ENCODE measurements at places on chromosomes 12 and 14.

- no peak for DNase-seq
Measured at GRCh38 chr14:35504260-35504659, 29.7 kb upstream of the INSM2 start.

GRCh38 chr12:4117386-4118016, 156.1 kb upstream of the CCND2 start:
- DNase-seq: no peak

DNA sequence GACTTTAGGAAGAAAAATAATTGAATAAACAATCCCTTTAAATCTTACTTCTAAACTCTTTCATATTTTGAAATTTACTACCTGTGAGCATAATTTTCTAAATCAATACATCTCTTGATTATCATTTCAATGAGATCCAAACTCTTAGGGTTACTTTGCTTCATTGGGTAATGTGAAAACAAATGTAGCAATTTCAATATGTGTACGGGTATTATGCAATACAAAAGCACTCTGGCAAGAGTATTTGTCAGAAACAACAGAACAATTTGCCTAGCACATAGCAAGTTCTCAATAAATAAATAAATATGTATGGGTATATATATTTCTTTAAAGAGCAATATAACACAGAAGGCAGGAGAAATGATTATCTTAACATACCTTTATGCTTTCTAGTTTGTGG, 77.1 kb downstream of the PLEKHG7 start:
- DNase-seq: no peak

GRCh38 chr12:32435921-32436705, 36.8 kb downstream of the FGD4 start:
- no peak for DNase-seq

DNA sequence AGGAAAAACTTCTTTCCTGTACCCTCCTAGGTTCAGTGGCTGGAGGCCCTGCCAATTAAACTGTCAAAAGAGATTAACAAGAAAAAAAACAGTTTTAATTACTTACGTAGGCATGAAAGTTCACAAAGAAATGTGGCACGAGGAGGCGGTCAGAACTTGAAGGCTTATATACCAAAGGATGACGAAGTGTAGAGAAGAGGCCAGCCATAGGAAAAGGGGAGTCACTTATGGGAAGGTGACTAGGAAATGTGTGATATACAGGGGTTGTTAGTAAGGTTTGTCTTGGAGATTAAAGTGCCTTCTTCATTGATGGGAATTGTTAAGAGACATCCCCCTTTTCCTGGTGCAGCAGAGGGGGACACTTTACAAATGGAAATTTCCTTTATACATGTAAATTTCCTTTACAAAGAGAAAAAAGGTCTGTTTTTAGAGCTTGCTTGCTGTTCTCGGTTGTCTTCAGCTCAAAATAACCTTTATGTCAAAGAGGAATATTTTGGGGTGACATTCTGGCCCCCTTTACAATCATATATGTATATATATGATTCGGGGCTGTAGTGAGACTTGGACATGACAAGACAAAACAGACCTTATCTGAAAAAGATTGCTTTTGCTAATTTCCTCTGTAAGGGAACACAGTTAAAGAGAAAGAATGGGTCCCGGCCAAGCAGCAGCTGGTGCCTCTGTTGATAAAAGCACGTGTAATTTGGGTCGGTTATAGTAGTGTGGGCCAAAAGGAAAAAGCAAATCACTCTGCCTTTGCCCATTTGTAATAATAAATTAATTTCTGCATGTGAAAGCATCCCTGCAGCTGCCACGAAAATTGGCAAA, 38.6 kb downstream of the SYNE2 start:
- DNase-seq: no peak

DNA sequence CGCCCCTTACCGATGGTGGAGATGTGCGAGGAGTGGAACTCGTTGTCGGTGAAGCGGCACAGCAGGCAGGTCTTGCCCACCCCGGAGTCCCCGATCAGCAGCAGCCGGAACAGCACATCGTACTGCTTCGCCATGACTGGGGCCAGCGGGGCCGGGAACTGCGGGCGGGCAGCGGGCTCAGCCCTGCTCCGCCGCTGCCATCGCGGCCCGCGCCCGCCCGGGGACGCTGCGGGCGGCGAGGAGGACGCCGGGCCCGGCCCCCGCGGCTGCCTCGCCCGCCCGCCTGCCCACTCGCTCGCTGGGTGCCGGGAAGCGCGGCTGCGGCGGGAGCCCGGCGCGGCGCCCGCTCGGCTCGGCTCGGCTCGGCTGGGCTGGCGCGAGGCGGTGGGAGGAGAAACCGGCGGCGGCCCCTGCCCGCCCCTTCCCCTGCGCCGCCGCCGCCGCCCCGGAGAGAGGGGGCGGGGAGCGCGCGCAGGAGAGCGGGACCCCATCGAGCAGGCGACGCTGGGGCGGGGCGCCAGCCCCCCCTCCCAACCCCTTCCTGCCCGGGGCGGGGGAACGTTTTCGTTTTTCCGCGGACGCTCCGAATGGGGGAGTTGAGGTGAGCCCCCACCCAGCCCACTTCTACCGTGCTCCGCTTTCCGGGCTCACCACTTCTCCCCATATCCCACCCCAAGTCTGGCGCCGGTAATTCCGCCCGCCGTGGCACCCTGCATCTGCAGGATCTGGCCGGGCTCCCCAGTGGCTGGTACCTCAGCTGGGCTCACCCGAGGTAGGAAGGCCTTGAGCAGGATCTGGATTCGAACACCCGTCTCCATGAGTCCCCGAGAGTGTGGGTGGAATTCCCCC, at the start of gene RAB15:
TSS of gene RAB15 (minus strand) at position 394 of the 849 bp plus-strand sequence. CDS start at position 134, 260 bp downstream.
- peak; percentile 58 for DNase-seq

DNA sequence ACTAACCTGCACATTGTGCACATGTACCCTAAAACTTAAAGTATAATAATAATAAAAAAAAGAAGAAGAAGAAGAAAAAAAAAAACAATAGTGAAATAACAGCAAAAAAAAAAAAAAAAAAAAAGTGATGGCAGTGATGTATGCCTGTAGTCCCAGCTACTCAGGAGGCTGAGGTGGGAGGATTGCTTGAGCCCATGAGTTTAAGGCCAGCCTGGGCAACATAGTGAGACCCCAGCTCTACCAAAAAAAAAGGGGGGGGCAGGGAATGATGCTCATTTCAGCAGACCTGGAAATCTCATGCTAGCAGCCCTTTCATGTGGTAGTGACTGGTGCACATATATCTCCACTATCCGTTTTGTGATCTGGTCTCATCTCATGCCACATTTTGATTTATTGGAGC, 20.8 kb downstream of the TRAFD1 start:
- no peak for DNase-seq

DNA sequence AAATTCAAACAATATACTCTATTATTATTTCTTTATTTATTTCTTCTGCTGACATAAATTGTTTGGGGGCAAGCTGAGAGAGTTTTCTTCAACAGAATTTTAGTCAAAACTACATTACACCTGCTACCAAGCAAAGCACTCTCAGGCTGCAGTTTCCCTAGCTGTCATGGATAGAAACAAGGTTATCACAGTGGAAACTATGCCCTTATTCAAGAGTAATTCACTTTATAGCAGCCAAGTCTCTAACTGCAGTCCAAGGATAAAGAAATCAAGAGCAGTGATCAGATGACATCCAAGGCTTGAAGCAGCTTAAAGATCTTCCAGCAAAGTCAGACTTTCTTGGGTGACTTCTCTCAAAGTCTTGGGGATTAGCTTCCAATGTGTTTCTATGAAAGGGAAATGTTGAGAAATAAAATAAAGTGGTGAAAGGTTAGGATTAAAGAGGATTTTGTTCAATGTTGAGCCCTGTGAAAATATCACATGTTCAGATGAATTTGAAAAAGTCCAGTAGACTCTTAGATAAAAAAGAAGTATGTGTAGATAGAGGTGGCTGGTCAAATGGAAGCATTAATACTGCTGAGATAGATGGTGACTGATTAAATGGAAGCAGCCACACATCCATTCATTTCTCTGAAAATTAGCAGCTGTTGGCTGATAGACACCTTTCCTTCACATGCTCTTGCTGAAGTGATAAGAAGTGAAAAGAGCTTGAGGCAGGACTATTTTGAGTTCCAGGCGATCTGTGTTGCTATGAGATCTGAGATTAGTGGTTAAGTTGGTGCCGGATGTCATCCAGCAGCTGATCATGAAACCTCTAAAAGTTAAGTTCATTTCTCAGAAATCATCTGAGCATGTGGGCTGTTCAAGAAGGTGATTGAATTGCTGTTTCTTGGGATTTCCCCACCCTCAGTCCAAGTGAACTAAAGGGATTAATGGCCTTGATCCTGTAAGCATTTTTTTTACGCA, 257.8 kb upstream of the BTG1 start:
- peak; percentile 75 for DNase-seq

DNA sequence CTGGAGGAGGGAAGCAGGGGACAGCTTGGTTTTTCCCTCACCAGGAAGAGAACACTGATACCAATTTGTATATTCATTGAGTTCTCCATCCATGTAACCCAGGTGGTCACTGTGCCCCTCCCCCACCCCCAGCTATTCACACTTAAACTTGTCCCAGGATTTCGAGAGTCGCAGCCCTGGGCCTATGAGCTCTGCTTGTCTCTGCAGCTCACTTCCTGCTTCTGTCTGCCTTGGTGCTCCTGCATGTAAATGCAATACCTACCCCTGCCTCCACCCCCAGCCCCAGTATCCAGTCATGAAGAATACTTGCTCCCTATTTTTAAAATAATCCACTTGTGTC, 452.2 kb downstream of the BCL11B start:
- no peak for DNase-seq

DNA sequence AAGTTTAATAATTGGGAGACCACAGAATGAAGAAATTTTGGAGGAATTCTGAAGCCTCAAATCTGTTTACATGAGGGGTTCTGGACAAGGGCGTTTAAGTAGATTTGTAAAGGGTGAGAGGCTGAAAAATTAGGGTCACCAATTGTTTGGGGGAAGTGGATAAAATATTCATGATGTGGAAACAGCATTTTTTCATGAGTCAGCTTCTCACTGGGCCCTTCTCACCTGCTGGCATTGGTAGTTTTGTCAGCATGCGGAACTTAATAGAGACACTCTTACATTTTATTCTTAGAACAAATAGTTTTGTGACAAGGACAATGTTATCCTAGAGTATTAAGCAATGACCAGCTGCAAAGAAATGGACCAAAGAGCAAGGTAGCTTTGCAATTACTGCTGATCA, 634.4 kb downstream of the LRFN5 start:
- DNase-seq: no peak

DNA sequence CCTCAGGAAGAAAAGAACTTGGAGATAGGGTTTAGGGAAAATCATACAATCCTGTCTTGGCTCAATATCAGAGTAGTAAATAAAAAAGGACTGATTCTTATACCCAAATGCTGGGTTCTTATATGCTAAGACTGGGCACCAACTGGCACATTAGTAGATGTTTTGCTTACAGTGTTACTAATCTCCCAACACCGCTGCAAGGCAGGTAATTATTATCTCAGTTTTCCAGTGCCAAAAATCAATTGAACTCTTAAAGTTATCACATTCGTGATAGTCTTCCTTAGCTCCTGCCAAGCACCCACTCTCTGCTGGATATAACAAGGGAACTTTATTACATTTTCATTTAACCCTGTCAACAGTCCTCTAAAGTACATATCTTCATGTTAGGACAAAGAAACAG, 25.0 kb upstream of the HIGD1C start:
- DNase-seq: no peak

GRCh38 chr12:111322336-111323250, 46.3 kb downstream of the PHETA1 start:
- DNase-seq: no peak

DNA sequence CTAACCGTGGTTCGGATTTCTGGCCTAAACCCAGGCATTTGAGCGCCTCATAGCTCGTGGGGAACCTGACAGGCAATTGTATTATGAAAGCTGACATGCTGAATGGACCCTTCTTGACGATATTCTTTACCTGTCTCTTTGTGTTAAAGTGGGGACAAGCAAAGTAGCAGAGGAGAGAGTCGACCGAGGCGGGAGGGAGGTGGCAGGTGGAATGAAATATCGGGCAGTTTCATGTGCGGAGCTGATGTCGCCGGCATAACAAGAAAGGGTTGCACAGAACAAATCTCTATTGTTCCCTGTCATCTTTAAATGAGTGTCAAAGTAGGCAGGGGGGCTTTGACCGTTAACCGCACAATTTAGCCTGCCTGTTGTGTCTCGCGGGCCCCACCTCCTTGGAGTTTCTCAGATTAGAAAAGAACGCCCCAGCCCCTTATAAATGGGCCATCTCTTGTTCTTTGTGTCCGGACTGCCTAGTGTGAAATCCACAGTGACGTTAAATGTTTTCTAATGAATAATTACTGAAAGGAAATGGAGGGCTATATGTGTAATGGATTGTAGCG, 11.5 kb downstream of the MYO1H start:
- no peak for DNase-seq

- no peak for DNase-seq
Measured at GRCh38 chr14:101364503-101365328, 196.6 kb upstream of the DIO3 start.

GRCh38 chr14:24177891-24178290, 6.0 kb downstream of the REC8 start:
- no peak for DNase-seq

GRCh38 chr14:75282170-75282554, 3.5 kb downstream of the FOS start:
- no peak for DNase-seq

GRCh38 chr12:6770094-6770493, 2.2 kb upstream of the LAG3 start:
- no peak for DNase-seq

GRCh38 chr12:79344855-79345847, 345.6 kb downstream of the PAWR start:
- DNase-seq: peak; percentile 19

GRCh38 chr12:63450816-63451215, 217.5 kb downstream of the DPY19L2 start:
- DNase-seq: no peak

- DNase-seq: no peak
Measured at GRCh38 chr14:91119556-91120311, 5.9 kb downstream of the DGLUCY start.
